ENCODE measurements at places on chromosomes 7 and 10.
A peak's percentile ranks its signal among the peaks of the same experiment; 100 is the strongest.

DNA sequence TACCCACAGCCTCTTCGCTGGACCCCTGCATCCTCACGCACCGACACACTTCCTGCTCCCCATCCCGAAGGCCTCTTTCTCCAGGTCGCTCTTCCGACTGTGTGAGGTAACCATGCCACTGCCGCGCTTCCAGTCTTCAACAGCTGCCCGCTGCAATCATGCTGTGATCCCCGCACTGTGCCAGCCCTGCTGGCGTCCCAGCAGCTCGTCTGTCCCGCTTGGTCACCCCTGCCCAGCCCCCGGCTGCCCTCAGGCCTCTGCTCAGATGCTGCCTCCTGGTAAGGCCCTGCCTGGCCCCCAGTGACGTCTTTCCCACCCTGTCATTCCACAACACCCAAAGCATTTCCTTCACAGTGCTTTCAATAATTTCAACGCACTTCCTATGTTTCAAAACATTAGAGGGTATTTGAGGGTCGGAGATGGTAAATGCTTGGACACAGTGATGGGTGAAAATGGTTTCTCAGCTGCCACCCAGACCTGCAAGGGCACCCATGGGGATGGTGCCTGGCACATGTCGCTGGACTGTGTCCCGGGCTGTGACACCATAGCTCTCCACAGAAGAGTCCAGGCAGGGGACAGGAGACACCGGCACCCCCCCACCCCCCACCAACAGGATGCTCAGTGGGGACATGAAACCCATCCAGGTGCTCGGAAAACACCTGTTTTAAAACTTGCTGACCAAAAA lies 125.2 kb downstream of the MAD1L1 start:
- peak; percentile 86 for DNase-seq

DNA sequence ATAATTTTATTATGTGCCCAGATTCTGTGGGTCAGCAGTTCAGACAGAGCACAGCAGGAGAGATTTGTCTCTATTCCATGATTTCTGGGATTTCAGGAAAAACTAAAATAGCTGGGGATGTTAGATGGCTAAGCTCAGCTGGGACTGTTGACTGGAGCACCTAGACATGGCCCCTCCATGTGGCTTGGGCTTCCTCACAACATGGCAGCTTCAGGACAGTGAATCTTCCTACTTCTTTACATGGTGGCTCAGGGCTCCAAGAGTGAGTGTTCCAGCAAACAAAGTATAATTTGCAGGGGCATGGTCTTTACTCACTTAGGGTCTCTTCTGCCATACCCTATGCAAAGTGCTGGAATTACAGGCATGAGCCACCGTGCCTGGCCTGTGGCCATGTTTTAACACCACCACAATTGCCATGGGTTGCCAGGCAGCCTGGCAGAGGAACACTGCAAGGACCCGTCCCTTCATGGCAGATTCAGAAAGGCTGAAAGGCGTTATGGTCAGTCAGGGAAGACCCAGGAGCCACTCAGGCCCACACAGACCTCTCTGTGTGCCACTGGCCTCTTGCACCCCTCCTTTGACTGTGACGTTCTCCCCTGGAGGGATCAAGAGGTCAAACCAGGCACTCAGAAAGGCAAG lies 50.8 kb upstream of the ZMIZ1 start:
- DNase-seq = no peak

GRCh38 chr10:126563361-126563760 lies 107.1 kb downstream of the C10orf90 start:
- DNase-seq = no peak

- no peak for DNase-seq
Observed at GRCh38 chr10:11297136-11297535, 279.5 kb downstream of the CELF2 start.

- DNase-seq = peak; percentile 30
Observed at GRCh38 chr10:68550747-68551411, 9.3 kb upstream of the TET1 start.

- DNase-seq = no peak
Observed at GRCh38 chr7:360454-361100, 70.6 kb downstream of the FOXL3 start.

DNA sequence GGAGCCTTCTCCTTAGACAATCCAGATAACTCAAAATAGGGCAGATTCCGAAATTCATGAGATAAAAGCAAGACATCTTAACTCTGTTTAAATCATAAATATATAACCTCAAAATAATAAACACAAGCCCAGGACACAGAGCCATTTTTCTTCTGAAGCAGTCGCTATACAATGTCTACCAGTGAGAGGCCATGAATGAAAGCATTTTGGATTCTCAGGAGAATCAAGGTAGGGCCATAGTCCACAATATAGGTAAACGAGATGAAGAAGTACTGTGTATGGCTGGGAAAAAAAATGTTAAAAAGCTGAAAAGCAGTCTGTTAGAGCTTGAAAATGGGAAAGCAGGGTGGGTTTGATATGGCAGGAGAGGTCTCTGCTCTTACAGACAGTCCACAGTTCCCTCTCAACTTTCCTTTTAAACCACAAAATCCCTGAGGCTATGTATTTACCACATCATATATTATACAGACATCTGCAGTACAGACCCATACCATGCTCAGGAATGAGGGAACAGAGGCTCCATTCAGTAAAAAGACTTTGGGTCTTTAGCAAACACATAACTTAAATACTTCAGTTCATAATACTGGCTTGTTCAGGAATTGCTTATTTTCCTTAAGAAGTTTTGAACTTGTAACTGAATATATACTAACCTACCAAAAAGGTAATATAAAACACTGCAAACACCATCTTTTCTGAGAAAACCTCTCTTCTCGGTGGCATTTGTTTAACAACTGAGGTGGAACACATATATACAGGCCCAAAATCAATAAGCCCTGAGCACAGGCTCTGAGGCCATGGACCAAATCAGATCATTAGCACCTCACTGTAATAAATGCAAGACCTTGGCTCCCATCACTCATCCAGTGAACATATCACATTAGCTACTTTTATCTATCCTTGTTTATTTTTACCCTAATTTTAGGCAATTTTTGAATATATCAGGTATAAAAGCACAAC lies 109.3 kb downstream of the SORBS1 start:
- DNase-seq = no peak

DNA sequence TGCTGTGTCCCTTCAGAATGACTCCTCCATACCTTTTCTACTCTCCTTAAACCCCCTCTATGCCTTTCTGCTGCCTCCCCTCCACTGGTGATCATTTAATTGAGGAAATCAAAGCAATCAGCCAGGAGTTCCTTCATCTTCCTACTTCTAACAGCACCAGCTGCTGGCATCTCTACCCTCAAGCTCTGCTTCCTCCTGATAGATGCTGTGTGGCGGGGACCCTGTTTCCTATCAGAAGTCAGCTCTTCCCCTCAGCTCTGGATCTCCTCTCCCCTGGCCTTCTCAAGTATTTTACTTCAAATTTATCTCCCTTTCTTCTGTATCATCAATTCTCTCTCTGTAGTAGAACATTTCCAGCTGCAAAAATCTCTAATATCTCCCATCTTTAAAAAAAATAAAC lies 183.7 kb downstream of the ELMO1 start:
- DNase-seq = no peak

Measured in head of caudate nucleus (tissue), 42 donors.